H1 (cell line): ENCODE measurements at places on chromosomes 1 and 21. TPM values are rescaled to one million over a fixed set of nuclear protein-coding genes. Genes with fewer than 3 reads are reported as not detected.

PLPPR5 gene
- 4.8 and 5.6 TPM in 2 replicates for total RNA-seq

DNA sequence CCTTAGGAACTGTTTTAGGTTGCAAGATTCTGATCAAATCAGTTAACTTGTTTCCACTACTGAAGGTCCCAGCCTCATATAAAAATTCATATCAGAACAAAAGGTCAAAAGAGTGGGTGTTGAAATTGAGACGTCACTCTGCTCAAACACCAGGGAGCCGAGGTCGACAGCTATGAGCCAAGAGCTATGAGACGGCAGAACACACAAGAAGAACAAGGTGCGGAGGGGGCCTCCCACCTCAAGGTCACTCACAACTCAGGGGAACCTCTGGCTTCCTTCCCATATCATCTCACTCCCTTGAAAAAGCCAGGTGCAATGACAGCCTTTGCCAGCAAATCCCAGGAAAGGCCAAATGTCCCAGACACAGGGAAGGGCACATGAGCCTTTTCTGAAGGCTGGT is 749 bp downstream of the SEC16B start:
- H3K27ac ChIP-seq = no peak overlapping the region
- H3K36me3 ChIP-seq = no peaks in the 10 kb centered on the region
- H3K4me1 ChIP-seq = no peaks in the 10 kb centered on the region
- H3K27me3 ChIP-seq = no peaks in the 10 kb centered on the region

- DNase-seq = no peak
- H3K4me1 ChIP-seq = no peaks in the 10 kb centered on the region
- H3K4me3 ChIP-seq = no peak overlapping the region
- no peaks in the 10 kb centered on the region for H3K36me3 ChIP-seq
- no peaks in the 10 kb centered on the region for H3K27me3 ChIP-seq
- H3K27ac ChIP-seq = no peak overlapping the region
Observed at GRCh38 chr21:41207401-41208375, 39.7 kb downstream of the BACE2 start.

- no peaks in the 10 kb centered on the region for H3K4me1 ChIP-seq
- H3K27ac ChIP-seq = peak overlapping the region; percentile 79
- DNase-seq = no peak
- peak overlapping the region; percentile 66 for H3K4me3 ChIP-seq
Observed at GRCh38 chr1:37989361-37989930, 376 bp downstream of the SF3A3 start.

- no peaks in the 10 kb centered on the region for H3K36me3 ChIP-seq
- H3K27me3 ChIP-seq = peaks cover 2% of the 10 kb centered on the region; the same call in 1 of the 2 replicates
- H3K4me3 ChIP-seq = no peak overlapping the region
- no peak overlapping the region for H3K27ac ChIP-seq
- H3K4me1 ChIP-seq = no peaks in the 10 kb centered on the region
Observed at GRCh38 chr1:24878775-24879742, 51.0 kb downstream of the RUNX3 start.

MYOG gene
- total RNA-seq = not detected in 2 replicates

- H3K36me3 ChIP-seq = no peaks in the 10 kb centered on the region
- H3K27me3 ChIP-seq = no peaks in the 10 kb centered on the region
- no peak for DNase-seq
- H3K4me3 ChIP-seq = no peak overlapping the region
Observed at GRCh38 chr1:171984850-171985485, 143.7 kb downstream of the DNM3 start.

- no peak overlapping the region for H3K4me3 ChIP-seq
- no peak overlapping the region for H3K27ac ChIP-seq
- no peaks in the 10 kb centered on the region for H3K36me3 ChIP-seq
- H3K4me1 ChIP-seq = no peaks in the 10 kb centered on the region; the same call in 1 of the 2 replicates
- no peaks in the 10 kb centered on the region for H3K27me3 ChIP-seq
Observed at GRCh38 chr1:59006289-59006658, 222.4 kb upstream of the JUN start.

BNIPL gene
- total RNA-seq = 2.3 and 2.4 TPM in 2 replicates

DNA sequence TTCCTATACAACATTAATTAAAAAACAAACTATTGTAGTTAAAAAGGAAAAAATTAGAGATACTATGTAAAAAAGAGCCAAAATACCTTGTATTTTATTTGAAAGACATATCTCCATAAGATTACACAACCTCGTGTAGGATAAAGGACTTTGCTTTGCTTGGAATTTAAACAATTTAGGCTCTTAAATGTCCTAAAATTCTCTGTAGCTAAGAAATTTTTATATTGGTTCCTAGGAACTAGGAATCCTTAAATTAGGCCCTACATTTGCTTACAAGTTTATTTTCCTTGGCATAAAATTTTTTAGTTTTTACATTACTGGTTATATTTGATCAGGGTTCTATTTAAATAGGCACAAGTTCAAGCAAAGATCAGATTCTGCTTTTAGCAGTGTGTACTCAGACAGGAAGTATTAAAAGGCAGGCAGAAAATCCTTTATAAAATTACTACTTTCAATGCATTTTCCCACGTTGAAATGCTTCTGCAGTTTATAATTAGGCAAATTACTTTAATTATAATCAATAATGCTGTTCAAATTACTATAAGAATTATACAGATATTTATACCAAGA is 3.4 kb upstream of the ANGPTL3 start:
- no peak overlapping the region for H3K27ac ChIP-seq
- DNase-seq = no peak
- H3K4me1 ChIP-seq = no peaks in the 10 kb centered on the region
- no peak overlapping the region for H3K4me3 ChIP-seq

DNA sequence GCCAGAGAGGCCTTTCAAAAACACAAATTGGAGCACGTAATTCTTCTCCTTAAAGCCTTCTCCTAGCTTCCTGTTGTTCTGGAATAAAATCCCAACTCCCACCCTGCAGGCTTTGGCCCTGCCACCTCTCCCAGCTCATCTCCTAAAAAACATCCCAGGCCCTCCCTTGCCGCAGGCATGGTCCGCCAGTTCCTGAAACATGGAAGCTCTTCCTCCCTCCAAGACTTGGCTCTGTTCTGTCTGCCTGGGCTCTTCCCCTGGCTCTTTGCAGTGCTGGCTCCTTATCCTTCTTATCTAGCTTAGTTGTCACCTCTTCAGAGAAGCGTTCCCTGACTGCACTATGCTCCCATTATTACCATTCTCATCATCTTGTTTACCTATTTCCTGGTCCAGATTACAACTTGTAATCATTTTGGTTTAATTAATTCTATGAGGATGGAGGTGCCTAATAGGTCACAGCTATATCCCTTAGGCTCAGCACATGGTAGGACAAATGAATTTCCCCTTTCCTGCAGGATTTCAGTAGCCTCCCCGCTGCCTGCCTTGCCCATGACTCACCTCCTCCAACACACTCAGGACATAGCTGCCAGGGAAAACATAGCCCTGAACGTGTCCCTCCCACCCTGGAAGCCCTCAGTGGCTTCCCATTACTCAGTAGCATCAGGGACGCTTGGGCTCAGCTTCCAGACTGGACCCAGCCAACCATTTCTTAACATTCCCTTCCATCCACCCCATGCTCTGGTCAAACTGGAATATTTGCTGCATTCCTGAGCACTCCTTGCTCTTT is 15.7 kb upstream of the IGSF21 start:
- no peak overlapping the region for H3K27ac ChIP-seq
- H3K27me3 ChIP-seq = no peaks in the 10 kb centered on the region
- DNase-seq = no peak

DNA sequence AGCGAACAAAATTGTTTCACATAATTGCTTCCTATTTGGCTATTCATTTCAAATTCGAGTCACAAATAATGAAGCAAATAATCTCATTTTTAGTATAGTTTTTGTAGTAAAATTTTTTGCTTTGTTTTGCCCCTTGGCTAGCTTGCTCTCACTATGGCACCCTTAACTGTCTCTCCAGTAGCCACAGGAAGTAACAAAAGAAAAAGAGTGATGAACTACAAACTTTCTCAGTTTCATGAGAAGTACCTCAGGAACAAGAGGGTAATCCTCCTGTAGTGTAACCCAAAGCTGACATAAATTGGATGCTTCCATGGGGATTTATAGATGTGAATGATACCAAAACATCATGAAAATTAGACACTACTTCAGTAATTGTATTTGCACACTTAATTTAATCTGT is 242.9 kb downstream of the BARHL2 start:
- H3K36me3 ChIP-seq = no peaks in the 10 kb centered on the region
- no peaks in the 10 kb centered on the region for H3K4me1 ChIP-seq
- no peak overlapping the region for H3K27ac ChIP-seq
- no peak for DNase-seq

DNA sequence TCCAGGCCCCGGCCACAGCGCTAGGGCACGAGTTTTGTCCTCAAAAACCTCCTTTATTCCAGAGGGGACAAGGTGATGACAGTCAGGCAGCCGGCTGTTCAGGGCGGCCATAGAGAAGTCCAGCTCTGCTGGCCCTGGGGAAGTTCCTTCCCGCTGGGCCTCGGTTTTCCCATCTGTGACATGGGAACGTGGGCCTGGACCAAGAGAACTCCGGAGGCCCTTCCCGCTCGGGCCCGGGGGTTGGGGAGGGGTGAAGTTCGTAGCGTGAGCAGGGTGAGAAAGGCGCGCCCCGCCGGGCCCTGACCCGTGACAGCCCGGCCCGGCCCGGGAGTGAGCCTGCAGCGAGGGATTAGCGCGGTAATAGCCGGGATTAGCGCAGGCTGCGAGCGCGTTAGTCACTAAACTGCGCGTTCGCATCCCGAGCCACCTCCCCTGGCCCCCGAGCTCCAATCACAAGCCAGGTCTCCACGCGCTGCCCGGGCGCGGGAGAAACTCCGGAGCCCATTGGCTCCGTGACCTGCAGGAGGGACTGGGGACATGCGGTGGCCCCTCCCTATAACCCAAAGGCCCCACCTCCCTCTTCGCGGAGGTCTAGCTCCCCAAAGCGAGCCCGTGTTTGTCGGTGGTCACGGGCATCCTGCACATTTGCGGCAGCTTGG is 29.8 kb upstream of the PADI2 start:
- H3K4me1 ChIP-seq = no peaks in the 10 kb centered on the region
- DNase-seq = no peak
- H3K4me3 ChIP-seq = no peak overlapping the region

DNA sequence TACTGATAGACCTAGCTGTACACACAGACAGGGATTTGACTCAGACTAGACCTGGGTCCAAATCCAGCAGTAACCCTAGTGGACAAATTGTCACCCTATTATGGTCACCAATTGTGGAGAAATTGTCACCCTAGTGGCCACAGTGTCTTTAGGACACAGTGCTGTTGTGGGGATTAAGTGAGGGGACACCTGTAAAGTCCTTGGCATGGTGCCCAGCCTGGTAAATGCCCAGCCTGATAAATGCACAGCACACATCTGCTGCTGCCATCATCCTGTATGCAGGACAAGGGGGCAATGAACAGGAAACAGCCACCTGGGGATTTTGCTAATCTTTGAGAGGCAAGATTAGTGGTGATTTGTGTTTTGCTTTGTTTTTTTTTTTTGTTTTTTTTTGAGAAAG is 2.3 kb downstream of the TMEM61 start:
- no peak overlapping the region for H3K27ac ChIP-seq
- H3K27me3 ChIP-seq = peaks cover 29% of the 10 kb centered on the region
- peaks cover 6% of the 10 kb centered on the region for H3K4me1 ChIP-seq
- H3K4me3 ChIP-seq = no peak overlapping the region
- H3K36me3 ChIP-seq = no peaks in the 10 kb centered on the region
